ENCODE measurements at places on chromosomes 5 and 9.

GRCh38 chr9:129052592-129052991 lies 16.2 kb downstream of the MIGA2 start:
- DNase-seq = no peak

GRCh38 chr5:157948738-157949410 lies 89.9 kb upstream of the CLINT1 start:
- DNase-seq = peak; percentile 54

- peak; percentile 16 for DNase-seq
These were observed 64.6 kb downstream of the SH3TC2 start for GRCh38 chr5:148998174-148998797.

DNA sequence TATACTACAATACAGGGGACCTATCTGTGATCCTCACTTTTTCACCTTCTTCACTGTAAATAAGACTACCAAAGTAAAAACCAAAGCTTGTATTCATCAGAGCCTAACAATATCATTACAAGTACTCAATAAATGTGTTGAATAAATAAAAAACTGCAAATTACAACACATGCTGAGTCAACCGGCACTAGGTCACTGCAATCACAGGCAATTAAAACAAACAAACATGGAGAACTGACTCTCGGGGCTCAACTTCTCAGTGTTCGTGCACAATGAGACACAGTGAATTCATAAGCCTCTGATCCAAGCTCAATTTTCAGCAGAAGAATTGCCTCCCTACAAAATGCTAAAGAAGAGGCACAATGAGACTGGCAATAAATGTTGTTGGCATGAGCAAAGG lies 69.2 kb downstream of the CDK5RAP2 start:
- DNase-seq = no peak

DNA sequence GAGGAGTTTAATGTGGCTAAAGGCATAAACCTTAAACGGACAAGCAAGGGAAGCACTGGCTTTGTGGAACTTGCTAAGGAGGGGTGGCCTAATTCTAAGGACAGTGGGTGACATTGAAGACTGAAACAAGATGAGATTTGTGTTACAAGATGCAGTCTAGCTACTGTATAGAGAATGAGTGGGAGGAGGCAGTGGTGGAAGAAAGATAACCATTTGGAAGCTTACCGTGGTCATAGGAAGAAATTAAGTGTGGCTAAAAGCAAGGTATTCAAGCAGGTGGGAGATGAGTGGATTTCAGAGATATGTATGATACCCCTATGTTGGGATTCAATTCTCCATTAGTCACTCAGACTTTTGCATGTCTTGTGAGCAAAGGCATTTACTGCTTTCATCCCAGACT lies 4.6 kb downstream of the PAM start:
- DNase-seq = no peak

GRCh38 chr9:32264170-32264864 lies 120.1 kb upstream of the ACO1 start:
- no peak for DNase-seq

DNA sequence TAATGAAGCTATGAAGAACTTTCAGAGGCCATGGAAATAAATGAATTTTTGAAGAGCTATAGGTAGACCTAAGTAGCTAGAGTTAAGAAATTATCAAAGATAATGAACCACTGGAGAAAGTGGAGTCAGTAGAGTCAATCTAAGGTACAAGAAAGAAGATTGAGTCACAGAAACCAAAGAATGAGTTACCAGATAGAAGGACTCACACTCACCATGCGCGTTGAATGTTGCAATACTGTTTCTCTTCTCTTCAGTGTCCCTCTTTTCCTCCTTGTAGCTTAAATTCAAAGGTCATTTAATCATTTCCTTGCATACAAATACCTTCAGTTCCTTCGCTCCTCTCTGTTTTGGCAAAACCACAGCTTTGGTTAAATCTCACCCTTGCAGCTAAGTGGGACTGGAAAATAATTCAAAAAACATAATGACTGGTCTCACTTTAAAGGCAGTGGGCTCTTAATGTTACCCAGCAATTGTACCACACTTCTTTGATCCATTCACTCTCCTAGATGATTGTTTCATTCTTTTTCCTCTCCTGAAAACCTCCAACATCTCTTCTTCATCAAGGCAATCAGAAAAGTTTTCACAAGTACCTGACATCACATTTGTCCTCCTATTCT lies 58.3 kb downstream of the NIPBL start:
- no peak for DNase-seq

DNA sequence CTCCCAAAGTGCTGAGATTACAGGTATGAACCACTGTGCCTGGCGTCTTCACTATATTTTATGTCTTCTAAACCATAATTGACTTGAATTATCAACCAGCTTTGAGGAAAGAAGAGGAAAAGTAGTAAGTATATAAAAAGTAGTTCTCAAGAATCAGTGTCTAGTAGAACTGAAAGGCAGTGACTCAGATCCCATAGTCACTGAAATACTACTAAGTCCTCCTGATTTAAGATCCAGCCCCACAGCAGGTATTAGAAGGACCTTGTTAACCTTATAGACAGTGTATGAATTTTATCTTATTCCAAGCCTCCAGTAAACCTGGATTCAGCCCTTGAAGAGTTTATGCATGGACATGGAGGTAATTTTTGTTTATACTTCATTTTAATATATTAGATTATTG lies 31.5 kb downstream of the LNPEP start:
- no peak for DNase-seq

DNA sequence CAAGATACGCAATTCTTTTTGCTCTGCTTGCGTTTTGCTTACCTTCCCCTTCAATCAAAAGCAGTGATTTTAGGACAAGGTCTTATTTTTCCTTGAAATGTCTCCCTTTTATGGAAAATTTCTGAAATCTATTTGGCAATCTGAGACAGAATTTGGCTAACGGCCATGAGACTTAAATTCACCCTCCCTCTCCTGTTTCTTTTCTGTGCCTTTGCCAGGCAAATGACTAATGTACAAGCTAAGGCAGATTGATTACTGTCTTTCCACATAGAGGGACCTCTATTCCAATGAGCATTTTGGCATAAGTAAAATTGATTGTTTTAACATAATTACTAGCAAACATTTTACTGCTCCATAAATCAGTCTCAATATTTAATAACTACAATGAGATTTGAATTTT lies 31.7 kb downstream of the FAM81B start:
- no peak for DNase-seq

- no peak for DNase-seq
These were observed 757 bp downstream of the FXN start for GRCh38 chr9:69036309-69036708.

GRCh38 chr9:134408939-134409737 lies 82.9 kb downstream of the RXRA start:
- DNase-seq = no peak

DNA sequence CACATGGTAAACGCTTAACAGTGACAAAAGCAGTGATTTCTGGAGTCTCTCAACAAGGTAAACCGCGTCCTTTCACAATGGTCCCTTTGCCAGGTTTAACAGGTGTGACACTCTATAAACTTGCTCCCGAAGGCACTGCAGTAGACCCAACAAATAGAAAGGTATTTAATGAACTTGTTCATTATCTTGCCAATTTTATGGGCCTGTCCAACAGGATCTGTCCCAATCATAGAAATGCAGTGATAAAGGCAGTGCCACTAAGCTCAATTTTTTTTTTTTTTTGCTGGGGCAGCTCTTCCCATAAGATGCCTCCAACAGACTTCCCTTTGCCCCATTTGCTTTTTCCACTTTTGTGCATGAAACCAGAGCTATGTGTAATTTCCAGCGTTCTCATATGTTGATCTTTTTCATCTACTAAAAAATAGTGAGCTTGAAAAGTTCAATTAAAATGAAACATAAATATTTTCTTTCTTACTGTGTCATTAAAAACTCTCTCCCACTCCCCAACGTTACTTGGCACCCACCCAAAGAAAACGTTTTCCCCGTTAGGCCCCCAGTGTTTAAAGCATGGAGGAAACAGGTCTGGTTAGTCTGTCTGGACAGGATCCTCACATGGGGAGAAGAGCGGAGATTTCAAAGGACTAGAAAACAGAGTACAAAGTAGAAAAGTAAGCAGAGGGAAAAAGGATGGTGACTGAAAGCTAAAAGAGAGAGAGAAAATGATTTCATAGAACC lies 80.9 kb upstream of the SPATA31D4 start:
- no peak for DNase-seq

DNA sequence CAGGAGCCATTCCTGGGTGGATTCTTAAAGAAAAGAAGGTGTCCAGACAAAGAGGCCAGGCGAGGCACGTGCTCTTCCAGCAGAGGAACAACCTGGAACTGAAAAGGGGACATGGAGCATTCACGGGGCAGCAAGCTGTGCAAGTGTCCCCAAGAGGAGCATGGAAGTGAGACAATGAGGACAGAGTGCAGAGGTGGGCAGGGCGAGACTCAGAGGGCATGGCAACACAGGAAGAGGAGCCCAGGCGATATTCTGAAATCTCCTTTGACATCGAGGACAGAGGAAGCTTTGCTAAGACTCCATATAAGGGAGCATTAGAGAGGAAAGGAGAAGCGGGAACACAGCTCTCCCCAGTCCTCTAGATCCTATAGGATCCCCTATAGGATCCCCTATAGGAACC lies 29.4 kb upstream of the SPATA31E1 start:
- DNase-seq = no peak

DNA sequence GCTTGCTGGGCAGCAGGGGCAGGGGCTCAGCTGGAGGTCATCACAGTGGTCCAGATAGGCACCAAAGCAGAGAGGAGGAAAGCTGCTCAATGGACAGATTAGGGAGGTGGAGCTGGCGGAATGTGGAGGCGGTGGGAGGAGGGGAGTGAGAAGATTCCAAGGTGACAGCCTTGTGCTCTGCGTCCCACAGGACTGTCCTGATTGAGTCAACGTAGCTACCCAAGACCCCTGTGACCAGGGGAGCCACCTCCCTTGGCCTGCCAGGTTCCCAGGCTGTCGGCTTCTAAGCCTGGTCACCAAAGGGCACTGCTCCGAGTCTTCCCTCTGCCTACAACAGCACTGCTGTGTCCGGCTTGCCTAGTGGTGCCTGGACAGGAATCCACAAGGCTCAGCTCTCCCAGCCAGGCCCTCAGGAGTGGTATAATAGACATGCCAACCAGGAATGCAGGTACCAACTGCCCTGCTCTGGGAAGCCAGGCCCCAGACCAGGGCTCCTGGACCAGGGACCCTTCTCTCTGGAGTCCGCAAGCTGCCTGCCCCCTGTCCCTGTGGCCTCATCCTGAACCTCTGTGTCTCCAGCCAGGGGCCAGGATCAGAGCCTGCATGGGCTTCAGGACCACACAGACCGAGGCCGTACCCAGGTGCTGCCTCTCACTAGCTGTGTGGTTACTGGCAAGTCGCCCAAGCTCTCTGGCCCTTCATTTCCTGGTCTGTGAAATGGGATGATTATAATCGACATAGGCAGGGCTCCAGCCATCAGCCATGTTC lies 67.9 kb downstream of the STK10 start:
- DNase-seq = no peak

- no peak for DNase-seq
These were observed 86.5 kb upstream of the ANKRD55 start for GRCh38 chr5:56319526-56320181.

DNA sequence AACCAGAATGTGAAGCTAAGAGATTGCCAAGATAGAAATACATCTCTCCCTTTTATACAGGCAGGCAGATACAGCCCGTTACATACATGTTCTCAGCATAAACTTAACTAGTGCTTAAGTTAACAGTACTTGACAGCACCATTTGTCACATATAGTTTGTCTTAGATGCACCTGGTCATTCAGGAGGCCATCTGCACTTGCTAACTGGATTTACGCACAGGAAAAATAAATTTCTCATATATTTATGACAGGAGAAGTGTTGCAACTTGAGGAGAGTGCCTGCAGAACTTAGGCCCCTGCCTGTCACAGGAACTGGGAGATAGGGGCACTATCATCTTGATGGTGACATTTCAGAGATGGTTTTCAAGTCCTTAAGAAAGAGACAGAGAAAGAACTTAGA lies 1462.1 kb upstream of the CDH9 start:
- no peak for DNase-seq

DNA sequence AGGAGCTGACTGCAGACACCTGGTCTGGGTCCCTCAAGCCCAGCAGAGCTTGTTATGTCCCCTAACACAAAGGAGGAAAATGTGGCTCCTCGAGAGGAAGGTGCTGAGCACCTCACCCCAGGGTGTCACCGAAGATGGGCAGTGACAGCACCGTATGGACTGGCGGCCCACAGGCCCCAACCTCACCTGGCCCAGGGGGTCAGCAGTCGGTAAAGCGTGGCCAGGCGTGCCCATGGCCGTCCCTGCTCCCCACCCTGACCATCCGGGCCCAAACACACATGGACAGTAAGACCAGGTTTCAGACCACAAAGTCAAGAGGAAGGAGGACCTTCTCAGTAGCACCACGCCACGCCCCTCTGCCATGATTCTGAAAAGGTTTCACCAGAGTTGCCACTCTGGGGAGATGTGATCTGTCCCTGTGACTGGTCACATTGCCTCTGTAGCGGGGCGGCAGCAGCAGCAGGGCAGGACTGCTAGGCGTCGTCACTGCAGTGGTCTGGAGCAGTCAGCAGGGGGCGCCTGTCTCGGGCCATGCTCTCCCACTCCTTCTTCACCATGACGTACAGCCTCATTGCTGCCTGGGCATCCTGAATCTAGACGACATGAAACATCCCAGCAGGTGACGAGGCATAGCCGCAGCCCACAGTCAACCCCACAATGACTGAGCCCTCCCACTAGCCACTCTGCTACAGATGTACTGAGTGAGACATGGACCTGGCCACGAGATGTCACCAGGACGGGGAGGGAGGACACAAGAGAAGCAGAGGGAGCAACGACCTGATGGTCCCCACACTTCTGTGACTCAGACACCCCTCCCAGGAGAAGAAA lies 11.1 kb downstream of the REXO4 start:
- DNase-seq = peak; percentile 74

- no peak for DNase-seq
These were observed 54.0 kb upstream of the TNC start for GRCh38 chr9:115171921-115172388.

GRCh38 chr5:71631070-71631469 lies 43.9 kb downstream of the MCCC2 start:
- DNase-seq = no peak

GRCh38 chr5:83066548-83067110 lies 10.6 kb downstream of the TMEM167A start:
- DNase-seq = no peak

- no peak for DNase-seq
These were observed 328.4 kb downstream of the EFNA5 start for GRCh38 chr5:107342371-107342770.

DNA sequence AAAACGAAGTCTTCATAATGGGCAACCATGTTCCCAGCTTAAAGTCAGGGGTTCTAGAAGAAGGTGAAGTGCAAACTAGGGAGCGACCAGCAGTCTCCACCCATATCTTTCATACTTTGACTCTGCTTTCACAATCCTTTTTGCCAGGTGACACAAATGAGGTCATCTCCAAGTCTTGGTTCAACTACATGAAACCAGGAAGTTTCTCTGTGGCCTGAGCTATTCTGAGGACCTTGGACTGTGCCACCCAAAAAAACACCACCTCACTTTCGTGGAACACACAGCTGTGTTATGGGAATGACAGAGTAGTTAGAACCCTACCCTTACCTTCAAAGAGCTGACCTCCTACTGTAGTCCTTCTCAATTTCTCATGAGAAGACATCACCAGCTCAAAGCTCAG lies 309.2 kb downstream of the AGTPBP1 start:
- DNase-seq = no peak

GRCh38 chr9:35568196-35568595 lies 36.9 kb upstream of the TESK1 start:
- DNase-seq = no peak

GRCh38 chr5:151141535-151141934 lies 16.0 kb downstream of the ANXA6 start:
- peak; percentile 45 for DNase-seq
